ENCODE measurements at places on chromosomes 4 and X.

- no peak for DNase-seq
These were observed 92.3 kb downstream of the GC start for GRCh38 chr4:71691416-71692073.

GRCh38 chr4:76950956-76951671 is 1.6 kb downstream of the SEPTIN11 start:
- DNase-seq: peak; percentile 56

DNA sequence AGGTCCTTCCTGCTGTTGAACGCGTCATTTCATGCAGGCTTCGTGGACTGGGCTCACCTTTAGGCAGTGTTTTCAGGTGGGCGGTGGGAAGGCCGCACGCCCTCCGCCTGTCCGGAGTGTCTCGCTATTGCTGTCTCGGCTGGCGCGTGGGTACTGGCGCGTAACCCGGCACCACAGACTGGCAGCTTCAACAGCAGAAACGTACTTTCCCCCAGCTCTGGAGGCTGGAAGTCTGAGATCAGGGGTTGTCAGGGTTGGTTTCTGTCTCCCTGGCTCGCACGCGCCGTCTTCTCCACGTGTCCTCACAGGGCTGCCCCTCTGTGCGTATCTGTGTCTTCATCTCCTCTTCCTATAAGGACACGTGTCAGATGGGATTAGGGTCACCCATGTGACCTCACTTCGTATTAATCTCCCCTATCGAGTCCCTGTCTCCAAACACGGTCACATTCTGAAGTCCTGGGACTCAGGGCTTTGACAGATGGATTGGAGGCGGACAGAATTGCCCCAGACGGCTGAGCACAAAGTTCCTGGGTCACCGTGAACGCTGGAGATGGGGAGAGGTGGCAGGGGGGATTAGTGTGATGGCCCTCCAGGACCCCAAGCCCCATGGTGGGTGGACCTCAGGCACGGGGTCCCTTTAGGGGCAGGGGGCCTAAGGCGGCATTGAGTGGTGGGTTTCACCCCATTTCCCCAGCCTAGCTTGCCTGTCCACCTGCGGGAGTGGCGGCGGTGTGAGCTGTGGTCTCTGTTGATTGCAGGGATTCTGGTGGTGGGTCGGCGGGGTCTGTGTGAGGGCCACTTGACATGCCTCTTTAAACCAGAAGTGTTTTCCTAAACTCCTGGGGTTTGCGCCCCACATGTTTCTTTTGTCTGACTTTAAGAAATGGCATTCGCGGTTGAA is 83.4 kb upstream of the LRPAP1 start:
- no peak for DNase-seq

DNA sequence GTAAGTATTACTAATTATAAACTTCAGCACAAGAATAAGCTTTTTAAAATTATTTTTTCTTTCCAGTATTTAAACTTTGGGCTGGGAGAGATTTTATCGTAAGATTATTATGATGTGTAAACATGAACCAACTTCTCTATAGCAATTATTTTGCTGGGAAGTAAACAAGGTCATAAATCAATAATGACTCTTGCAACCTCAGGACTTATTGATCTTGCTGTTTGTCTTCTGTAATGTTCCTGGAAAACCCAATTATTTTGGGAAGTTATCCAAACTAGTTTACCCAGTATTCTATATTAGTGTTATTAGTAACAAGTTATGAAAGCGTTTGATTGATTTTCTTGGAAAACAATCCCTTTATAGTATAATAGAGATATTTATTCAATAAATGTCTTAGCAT is 174.9 kb downstream of the PPP1R2C start:
- DNase-seq: no peak

DNA sequence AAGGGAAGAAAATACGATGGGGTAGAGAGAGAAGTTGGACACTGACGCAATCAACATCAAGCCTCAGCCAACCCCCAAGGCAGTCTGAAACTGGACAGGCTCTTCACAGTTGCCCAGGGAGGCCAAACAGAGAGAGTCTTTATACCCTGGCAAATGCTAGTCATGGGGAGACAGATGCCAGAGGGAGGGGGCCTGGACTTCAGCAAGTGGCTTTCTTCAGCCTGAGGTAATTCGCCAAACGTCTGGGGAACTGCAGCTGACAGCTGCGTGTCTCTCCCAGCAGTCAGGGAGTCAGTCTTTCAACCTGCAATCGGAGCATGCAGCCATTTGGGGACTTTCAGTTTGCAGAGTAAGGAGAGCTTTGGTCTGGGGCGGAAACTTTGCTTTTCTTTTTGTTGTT is 521.6 kb downstream of the TRIML1 start:
- no peak for DNase-seq

DNA sequence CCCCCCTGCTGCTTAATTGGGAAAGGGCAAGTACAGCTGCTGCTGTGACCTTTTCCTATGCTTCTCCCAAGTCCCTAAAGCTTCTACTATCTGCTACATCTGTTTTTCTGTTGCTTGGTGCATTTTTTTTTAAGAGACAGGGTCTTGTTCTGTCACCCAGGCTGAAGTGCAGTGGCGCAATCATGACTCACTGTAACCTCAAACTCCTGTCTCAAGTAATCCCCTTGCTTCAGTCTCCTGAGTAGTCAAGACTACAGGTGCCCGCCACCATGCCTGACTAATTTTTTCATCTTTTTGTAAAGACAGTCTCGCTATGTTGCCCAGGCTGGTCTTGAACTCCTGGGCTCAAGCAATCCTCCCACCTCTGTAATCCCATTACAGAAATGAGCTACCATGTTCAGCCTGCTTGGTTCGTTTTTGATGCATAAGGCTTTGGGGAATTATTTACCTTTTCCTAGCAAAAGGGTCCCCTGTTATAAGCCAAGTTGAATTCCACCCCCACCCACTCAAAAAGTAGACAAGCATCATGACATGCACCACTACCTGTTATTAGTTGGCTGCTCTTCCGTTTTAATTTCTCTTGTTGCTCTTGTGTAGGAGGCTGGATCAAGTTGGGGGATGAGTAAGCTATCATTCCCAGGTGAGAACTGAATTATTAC is 39.6 kb downstream of the DGKK start:
- DNase-seq: no peak

DNA sequence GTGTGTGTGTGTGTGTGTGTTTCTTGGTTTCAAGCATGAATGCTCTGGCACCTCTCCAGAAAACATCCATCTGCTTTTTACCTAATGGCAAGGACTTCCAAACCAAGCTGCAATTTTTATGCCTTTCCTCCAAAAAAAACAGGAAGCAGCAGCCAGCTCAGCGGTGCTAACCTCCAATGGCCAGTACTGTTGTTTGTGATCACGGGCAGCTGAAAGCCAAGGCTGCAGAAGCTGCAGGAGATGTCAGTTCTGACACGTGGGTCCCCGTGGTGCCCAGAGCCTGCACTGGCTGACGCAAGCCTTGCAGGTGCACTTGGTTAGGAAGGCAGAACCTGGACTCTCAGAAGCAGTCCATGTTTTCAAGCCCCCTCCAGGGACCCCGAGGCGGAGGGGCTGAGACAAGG is 313.6 kb upstream of the DDX53 start:
- DNase-seq: no peak

- no peak for DNase-seq
These were observed 1.5 kb downstream of the SASH3 start for GRCh38 chrX:129781134-129781672.

DNA sequence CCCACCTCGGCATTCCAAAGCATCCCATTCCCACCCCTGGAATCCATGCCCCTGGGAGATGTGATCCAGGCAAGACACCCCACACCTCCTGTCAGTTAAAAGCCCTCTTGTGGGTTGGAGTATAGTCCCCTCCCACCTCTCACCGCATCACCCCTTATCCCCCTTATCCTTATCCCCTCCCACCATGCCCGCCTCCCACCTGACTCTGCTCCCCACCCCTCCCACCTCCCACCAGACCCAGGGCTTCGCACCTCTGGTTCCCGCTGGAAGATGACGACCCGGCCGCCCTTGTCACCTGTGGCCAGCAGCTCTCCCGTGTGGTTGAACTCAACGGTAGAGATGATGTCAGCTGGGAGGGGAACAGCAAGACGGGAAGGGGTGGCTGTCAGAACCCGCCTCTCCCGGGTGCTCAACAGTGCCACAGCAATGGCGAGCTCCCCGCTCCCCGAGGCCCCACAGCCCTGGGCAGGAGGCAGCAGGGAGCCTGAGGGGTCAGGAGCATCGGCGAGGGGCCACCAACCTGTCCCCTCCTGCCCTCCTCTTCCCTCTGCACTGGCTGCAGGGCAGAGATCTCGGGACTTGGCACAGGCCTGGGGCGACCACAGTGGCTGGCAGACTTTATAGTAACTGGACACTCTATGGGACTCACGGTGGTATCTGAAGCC is 91.5 kb downstream of the PPP2R2C start:
- no peak for DNase-seq

GRCh38 chr4:114905017-114905416 is 208.4 kb downstream of the NDST4 start:
- DNase-seq: no peak

- peak; percentile 6 for DNase-seq
These were observed 482 bp downstream of the RNF4 start for GRCh38 chr4:2469192-2469984.

DNA sequence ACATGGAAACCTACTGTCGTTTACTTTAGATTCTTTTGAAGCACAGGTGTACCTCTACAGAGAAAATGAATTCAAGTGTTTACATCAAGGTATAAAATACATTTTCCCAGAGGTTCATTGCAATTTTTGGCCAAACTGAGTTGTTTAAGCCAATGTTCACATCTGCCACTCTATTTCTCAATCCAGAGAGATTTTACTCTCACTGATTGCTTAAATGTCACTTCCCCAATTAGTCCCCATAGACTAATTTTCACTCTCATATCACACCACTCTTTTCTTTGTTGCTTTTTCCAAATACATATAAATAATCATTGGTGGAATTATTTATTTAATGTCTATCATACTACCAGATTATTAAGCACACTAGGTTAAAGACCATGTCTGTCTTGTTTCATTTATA is 271.8 kb downstream of the PPP3CA start:
- DNase-seq: no peak

GRCh38 chr4:518569-519083 is 19.6 kb downstream of the PIGG start:
- DNase-seq: no peak

DNA sequence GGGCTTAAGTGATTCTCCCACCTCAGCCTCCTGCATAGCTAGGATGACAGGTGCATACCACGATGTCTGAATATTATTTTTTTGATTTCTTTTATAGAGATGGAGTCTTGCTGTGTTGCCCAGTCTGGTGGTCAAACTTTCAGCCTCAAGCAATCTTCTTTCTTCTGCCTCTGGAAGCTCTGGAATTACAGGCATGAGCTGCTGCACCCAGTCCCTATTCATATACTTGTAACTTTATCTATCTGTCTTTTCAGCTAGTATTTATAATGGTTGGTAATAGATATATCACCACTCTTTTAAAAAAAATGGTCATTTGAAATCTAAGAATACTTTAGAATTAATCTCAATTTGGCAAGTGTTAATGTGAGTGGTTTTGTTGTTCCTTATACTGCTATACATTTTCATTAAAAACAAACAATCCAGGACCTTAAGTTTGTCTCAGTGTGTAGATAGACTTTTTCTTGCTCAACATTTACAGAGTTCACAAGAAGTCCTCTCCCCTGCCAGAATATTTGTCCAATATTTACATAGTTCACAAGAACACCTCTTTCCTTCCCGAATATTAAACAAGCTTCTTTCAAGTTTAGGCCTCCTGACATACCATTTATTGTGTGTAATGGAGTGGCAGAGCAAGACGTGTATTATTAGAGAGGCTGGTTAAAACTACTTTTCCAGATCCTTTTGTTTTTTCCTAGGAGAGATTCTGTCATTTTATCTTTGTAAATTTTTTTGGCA is 1197.4 kb upstream of the ADGRL3 start:
- DNase-seq: no peak

- no peak for DNase-seq
These were observed 473 bp upstream of the TKTL2 start for GRCh38 chr4:163474027-163474426.

GRCh38 chr4:111959222-111959621 is 186.0 kb upstream of the FAM241A start:
- no peak for DNase-seq

DNA sequence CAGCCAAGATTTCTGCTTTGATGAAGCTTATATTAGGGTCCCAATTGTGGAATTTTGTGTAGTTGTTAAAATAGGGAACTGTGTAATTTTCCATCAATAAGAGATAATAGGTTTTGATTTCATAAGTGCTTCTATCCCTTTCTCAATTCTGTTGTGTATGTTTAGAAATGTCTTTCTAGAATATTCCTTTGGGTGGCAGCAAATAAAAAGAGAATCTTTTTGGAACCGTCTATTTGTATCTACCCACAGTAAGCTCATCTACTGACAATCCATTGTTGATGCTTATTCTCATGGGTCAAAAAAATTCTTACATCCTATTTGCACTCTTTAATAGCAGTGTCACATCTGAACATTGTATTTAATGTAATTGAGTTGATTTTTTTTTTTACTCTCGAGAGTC is 61.7 kb downstream of the TMA16 start:
- DNase-seq: peak; percentile 12

- DNase-seq: no peak
These were observed 138.4 kb downstream of the SLC7A11 start for GRCh38 chr4:138103597-138104283.

DNA sequence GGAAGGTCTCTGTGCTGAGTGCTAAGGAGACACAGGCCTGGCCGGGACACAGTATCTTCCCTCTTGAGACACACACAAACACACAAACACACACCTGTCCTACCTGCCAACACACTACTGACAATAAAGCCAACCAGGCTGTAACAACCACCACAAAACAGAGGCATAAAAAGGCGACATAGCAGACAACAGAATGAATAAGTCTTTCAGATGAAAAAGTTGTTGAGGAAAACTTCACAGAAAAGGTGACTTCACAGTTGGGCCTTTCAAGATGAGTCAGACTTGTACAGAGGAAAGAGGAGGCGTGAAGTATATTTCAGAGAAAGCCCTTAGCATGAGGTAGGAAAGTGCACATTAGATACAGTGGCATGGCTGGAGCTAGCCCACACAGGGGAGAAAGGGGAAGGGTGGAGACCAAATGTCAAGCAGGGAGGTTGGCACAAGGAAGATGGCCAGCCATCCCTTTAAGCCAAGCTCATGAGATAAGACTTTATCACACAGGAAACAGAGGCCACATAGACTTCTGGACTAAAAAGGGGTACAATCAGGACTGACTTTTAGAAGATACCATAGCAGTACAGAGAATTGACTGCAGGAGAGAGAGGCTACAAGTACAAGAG is 54.0 kb downstream of the SLC9A7 start:
- no peak for DNase-seq

- DNase-seq: no peak
These were observed 837 bp downstream of the NAT8L start for GRCh38 chr4:2059726-2060602.

GRCh38 chr4:114229706-114230105 is 250.3 kb upstream of the ARSJ start:
- no peak for DNase-seq

Data from NCI-H510A treated with DMSO at 0.1 percent for 48 hours (cell line).